ENCODE measurements at places on chromosomes 7 and 10. TPM values are rescaled to one million over a fixed set of nuclear protein-coding genes. Genes with fewer than 3 reads are reported as not detected.

The NOS3 gene
- total RNA-seq = 27.9 TPM

GRCh38 chr7:20083781-20084180, 133.4 kb downstream of the MACC1 start:
- DNase-seq = peak; percentile 83

- DNase-seq = no peak
Observed at GRCh38 chr7:41030673-41031072, 672.2 kb downstream of the INHBA start.

The ZNF398 gene
- total RNA-seq = 10.3 TPM

DNA sequence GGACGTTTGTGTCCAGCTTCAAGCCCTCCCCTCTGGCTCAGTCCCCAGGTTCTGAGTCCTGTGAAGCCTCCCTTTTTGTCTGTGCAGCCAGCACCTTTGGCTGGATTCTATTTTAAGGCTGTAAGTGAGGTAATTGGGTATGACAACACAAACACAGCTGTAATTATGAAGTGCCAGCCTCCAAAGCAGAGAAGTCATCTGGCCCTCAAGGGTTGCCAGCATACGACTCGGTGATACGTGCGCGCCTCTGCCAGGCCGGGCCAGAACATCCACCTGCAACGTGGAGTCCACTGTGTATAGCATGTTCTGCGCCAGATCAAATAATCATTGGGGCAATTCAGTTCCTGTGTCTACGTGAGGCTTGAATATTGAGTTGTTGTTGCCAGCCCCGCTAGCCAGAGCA, 6.7 kb upstream of the FAM180A start:
- no peak for DNase-seq

The C10orf67 gene
- total RNA-seq = not detected

- DNase-seq = no peak
Observed at GRCh38 chr10:14545827-14546226, 215.1 kb upstream of the FRMD4A start.

DNA sequence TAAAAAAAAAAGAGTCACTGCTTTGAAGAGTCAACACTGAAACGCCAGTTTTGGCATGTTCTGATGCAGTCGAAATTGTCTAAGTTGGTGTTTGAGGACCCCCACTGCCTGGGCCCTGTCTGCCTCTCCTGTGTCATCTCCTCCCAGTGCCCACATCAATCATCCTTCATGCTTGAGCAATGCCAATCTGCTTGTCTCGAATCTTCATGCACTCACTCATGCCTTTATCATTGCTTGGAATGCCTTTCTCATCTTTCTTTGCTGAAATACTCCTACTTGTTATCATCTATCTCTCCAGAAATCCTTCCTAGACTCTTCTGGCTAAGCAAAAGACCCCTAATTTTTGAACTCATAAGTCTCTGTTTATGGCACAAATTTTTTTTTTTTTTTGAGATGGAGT, 42.1 kb upstream of the PLPP4 start:
- DNase-seq = no peak

The SCART1 gene
- total RNA-seq = 2.9 TPM

The FXYD4 gene
- total RNA-seq = not detected

GRCh38 chr10:82377608-82378007, 502.6 kb downstream of the NRG3 start:
- DNase-seq = no peak

The HECW1 gene
- total RNA-seq = not detected

Measured in posterior vena cava (tissue), 2 donors.